ENCODE measurements at places on chromosomes 1 and 21. TPM values are rescaled to one million over a fixed set of nuclear protein-coding genes. Genes with fewer than 3 reads are reported as not detected.

DNA sequence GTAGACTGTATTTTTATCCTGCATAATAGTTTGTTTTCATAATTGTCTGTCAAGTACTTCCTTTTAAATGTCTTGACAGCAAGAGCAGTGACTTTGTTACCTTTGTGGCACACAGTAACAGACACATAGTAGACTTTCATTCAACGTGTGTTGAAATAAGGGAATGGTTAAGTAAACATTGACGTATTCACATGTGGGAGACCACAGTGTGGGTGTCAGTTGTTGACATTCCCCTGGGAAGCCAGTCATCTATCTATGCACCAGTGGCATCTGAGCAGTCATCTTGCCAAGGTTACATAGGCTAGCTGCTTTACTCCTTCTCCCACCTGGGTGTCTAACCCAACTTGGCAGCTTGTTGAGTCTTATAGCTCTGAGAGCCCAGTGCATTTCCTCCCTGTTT lies 1.4 kb upstream of the NUP133 start:
- peak overlapping the region; percentile 59 for H3K27ac ChIP-seq
- peaks cover 14% of the 10 kb centered on the region for H3K36me3 ChIP-seq
- H3K4me3 ChIP-seq: peak overlapping the region; percentile 90

Gene HES3
- total RNA-seq: not detected

- no peaks in the 10 kb centered on the region for H3K27me3 ChIP-seq
- DNase-seq: no peak
- no peak overlapping the region for H3K4me3 ChIP-seq
- H3K36me3 ChIP-seq: peaks cover 51% of the 10 kb centered on the region
These were observed 10.8 kb downstream of the ARID4B start for GRCh38 chr1:235317168-235317567.

GRCh38 chr1:63713041-63713440 lies 60.8 kb upstream of the ROR1 start:
- H3K27ac ChIP-seq: no peak overlapping the region
- H3K4me3 ChIP-seq: no peak overlapping the region
- no peaks in the 10 kb centered on the region for H3K4me1 ChIP-seq
- no peak for DNase-seq

Gene ZDHHC18
- 27.1 TPM for total RNA-seq

Gene SLC44A5
- 0.69 TPM for total RNA-seq

Gene TDRKH
- 15.6 TPM for total RNA-seq

Gene SPRR2A
- total RNA-seq: not detected
